T-cell (primary cell): ENCODE measurements at places on chromosomes 7 and 10. TPM values are rescaled to one million over a fixed set of nuclear protein-coding genes. Genes with fewer than 3 reads are reported as not detected.

The LFNG gene
- 182 TPM for total RNA-seq

The CLRN3 gene
- not detected for total RNA-seq

DNA sequence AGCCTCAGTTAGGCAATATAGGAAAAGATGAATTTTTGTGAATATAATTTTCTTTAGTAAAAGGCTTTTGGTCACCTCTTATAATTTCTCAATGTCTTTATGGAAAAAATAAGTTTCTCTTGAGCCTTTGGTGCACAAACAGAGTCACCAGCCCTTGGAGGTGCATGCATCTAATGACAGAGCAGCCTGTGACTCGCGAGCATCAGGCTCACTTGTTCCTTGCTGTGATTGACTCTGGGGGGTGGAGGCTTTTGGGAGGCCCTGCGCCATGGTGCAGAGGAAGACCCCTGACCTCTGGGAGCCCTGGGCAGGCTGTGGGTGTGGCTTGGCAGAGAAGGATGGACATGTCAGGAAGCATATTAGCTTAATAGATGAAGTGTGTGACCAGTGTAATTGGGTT is 60.2 kb downstream of the FIGNL1 start:
- DNase-seq = no peak

- no peak for DNase-seq
These were observed 10.2 kb downstream of the EN2 start for GRCh38 chr7:155467846-155468784.

The PDZD7 gene
- total RNA-seq = 1.7 TPM
